Stomach (tissue), 19 donors: ENCODE measurements at places on chromosomes 12 and 14. TPM values are rescaled to one million over a fixed set of nuclear protein-coding genes. Genes with fewer than 3 reads are reported as not detected.

The GALNT9 gene
- 0.15 TPM for polyA plus RNA-seq

The RNASE7 gene
- polyA plus RNA-seq: not detected

The PMCH gene
- polyA plus RNA-seq: not detected

The KRT74 gene
- 0.08 TPM for polyA plus RNA-seq

The DPPA3 gene
- polyA plus RNA-seq: not detected

GRCh38 chr12:25241167-25242020 is 9.3 kb downstream of the KRAS start:
- DNase-seq: peak; percentile 72

- DNase-seq: peak; percentile 77
Observed at GRCh38 chr12:49706351-49707127, 666 bp downstream of the FMNL3 start.

DNA sequence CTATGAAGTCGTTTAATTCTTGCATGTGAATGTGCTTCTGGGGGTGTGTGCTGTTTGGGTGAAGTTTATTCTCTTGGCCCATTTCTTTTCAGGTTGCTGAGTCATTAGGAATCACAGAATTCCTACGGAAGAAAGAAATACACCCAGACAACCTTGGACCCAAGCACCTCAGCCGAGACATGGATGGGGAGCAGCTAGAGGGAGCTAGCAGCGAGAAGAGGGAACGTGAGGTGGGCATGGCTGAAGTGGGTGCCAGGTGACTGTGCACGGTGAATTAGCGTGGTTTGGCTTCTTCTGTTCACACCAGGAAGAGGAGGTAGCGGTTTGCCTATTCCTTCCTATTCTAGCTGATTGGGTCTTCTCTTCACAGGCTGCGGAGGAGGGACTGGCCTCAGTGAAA is 19.2 kb downstream of the ZNF839 start:
- no peak for DNase-seq

GRCh38 chr12:68416826-68417225 is 84.7 kb upstream of the MDM1 start:
- DNase-seq: no peak

The RPL10L gene
- not detected for polyA plus RNA-seq

The RPS6KL1 gene
- 2.0 TPM for polyA plus RNA-seq

The ACSS3 gene
- 0.73 TPM for polyA plus RNA-seq

The EMP1 gene
- polyA plus RNA-seq: 209 TPM

GRCh38 chr12:6778217-6778573 is 5.9 kb downstream of the LAG3 start:
- DNase-seq: peak; percentile 61

DNA sequence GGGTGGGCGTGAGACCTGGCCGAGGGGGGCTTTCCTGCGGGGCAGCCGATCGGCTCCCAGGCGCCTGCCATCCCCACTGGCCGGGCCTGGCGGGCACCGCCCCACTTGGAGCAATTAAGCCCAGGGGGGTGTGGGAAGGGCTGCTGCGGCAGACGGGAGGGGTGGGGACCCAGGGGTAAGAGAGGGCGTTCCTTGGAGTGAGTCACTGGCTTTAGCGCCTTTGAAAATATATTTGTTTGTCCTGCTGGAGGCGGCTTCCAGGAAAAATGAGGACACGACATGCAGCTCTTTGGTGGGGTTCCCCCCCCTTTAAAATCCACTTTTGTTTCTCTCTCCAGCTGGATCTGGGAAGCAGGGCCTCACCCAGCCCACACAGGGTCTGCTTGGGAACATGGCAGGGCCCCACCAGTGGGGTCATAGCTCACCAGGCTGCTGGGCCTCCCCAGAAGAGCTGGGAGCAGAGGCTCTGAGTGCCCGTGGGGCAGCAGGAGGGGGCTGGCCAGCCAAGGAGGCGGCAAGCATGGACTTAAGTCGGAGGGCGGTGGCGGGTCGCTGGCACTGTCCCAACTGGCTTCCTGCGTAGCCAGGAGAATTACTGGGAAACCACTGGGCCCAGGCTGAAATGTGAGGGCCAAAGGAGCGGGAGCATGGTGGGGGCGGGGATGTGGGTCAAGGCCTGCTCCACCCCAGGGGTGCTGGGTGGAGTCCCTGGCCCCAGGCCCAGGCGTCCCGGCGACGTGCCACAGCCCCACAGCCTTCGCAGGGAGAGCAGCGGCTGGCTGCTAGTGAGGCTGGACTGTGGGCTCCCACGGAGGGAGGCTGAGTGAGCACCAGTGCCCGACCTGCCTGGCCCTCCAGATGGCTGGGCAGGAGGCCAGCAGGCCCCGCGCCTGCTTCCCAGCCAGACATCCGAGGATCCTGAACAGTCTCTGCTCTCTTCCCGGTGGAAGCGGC is 128.0 kb downstream of the RFLNA start:
- DNase-seq: peak; percentile 96

GRCh38 chr14:24271834-24272263 is 452 bp upstream of the RABGGTA start:
- no peak for DNase-seq

The BEGAIN gene
- polyA plus RNA-seq: 0.92 TPM

The ADGRD1 gene
- 4.0 TPM for polyA plus RNA-seq

DNA sequence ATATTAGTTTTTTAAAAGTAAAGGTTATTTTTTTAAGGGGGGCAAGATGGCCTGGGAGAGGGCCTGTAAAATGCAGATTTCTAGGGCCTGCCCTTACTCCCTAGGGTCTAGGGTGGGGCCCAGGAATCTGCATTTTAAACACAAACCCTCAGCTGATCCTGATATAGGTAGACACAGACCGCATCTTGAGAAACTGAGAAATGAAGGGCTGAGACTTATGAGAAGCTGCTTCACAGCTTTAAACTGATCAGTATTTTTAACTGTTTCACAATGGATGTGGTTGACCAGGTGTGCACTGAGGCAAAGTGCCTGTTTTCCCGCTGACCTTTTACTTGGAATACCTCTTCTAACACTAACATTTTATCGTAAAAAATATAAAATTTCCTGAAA is 84.0 kb downstream of the CCDC88C start:
- no peak for DNase-seq

DNA sequence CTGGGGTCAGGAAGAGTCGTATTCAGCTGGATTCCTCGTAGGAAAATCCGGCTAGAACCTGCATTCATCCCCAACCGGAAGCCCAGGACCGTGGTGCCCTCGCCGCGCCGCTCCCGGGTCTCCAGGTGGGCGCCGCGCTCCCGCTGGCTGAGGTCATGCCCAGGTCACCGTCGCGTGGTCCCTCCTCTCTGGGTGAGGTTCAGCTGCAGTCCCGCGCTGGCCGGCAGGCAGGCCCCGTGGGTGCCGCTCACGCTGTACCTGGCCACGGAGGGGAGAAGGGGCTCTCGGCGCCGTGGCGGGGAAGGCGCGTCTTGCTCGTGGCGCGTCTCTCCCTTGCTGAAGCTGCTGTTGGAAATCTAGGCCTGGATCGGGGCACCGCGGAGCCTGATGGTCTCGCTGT is 44.5 kb downstream of the LRTM2 start:
- no peak for DNase-seq

The LRRIQ1 gene
- polyA plus RNA-seq: not detected

GRCh38 chr12:41967668-41968500 is 176.8 kb downstream of the GXYLT1 start:
- DNase-seq: peak; percentile 51

- DNase-seq: no peak
Observed at GRCh38 chr14:82359201-82359600, 825.5 kb upstream of the SEL1L start.

DNA sequence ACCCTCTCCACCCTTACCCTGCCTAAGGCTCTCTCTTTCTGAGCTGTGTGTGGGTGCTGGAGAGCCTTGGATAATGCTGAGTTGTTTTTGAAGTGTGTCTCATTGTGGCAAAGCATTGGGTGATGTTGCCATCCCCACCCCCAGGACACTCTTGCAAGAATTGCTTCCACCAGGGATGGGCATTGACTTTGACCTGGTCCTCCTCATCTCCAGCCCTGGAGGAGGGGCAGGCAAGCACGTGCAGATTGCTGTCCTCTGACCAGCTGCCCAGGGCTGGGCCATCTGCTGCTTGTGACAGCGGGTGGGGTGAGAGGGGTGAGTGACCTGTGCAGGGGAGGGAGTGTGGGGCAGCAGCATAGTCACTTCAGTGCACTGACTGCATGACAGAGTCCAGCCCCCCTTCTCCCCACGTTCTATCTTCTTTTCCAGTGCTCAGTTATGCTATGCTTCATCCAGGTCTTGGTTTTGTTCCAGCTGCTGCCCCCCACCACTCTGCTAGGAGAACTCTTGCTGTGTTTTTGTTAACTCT is 26.2 kb downstream of the SUSD6 start:
- DNase-seq: peak; percentile 51

DNA sequence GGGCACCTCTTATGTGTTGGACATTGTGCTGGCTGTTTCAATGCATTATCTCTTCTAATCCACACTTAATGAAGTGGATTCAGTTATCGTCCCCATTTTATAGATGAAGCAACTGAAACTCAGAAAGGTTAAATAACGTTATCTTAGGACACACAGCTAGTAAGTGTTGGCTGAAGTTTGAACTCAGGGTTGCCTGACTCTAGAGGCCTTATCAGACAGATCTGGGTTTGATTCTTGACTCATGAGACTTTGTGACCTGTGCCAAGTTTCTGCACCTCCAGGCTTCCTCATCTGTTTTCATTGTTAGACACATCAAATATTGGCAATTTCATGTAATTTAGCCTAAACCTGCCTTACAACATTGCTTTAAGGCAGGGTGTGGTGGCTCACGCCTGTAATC is 18.2 kb upstream of the IRF2BPL start:
- peak; percentile 4 for DNase-seq

GRCh38 chr12:108635201-108635996 is 1.7 kb upstream of the SELPLG start:
- peak; percentile 50 for DNase-seq

DNA sequence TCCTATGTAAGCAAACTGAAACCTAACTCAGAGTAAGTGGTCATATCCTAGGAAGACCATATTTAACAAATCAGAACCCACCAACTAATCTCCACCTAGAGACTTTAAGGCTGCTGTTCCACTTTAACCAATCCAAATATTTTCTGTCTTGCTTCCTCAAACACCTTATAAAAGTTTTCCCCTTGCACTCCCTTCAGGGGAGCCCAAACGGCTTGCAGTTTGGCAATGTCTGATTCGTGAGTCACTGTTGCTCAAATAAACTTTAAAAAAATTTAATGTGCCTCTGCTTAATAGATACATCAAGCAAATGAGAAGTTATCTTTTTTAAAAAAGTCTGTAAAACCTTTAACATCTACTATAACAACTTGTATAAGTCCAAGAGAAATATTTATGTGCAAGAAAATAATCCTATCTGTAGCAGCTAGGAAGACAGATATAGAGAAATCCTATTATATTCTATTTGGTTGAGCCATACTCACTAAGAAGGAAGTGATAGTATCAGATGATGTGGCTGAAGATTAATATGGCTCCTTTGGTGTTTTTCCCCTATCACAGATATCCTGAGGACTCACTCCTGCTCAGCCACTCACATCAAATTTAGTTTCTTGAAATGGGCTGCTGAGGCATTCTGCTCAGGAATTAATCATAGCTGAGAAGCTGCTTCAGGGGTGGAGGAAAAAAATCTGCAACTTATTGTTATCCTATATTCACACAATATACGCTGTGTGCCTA is 65.1 kb upstream of the DUSP6 start:
- peak; percentile 23 for DNase-seq

- no peak for DNase-seq
Observed at GRCh38 chr12:54058128-54058768, 4.6 kb downstream of the HOXC4 start.

The KRT75 gene
- not detected for polyA plus RNA-seq

- DNase-seq: no peak
Observed at GRCh38 chr12:120497524-120498150, 1.7 kb downstream of the DYNLL1 start.

DNA sequence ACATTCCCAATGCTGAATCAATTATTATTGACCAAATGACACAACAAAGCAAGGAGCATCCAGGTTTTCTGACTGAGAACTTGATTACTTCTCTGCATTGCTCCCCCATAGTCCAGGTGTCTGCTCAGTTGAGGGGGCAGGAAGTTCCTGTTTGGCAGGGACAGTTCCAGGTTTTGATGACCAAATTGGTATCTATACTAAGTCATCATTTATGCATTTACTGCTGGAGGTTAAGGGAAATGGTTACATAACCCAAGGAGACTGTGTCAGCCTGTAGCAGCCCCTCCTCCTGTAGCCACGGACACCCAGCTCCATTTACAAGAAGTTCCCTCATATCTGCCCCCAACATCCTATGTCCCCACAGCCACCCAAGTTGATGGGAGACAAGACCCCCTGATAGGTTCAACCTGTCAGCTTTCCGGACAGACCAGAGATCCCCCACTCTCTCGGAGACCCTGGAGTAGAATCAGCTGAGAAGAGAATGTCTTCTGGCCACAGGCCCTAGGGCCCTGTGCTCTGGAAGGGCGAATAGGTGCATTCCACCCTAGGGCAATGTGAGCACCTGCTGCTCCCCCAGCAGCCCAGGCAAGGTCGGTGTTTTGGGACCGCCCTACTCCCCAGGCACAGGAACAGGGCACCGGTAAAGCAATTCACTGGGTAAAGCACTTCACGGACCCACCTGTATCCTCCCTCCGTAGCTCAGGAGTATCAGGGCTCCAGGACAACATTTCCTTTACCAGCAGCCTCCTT is 23.6 kb downstream of the IRF2BPL start:
- DNase-seq: no peak

The TSPAN9 gene
- 4.1 TPM for polyA plus RNA-seq

DNA sequence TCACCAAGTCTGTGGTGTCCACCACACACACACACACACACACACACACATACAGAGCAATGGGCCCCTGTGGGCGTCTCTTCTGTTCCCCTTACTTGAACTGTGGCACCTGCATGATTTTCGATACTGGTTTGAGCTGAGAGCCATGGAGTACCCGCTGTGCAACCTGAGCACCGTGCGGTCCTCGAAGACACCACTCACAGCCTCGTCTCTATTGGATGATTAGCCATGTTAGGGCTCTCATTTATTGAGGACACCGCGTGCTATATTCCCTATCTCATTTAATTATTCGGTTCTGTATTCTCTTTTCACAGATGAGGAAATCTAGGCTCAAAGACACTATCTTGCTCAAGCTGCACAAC is 623 bp upstream of the C14orf132 start:
- no peak for DNase-seq

GRCh38 chr12:100974747-100975146 is 180.2 kb downstream of the ANO4 start:
- DNase-seq: no peak

DNA sequence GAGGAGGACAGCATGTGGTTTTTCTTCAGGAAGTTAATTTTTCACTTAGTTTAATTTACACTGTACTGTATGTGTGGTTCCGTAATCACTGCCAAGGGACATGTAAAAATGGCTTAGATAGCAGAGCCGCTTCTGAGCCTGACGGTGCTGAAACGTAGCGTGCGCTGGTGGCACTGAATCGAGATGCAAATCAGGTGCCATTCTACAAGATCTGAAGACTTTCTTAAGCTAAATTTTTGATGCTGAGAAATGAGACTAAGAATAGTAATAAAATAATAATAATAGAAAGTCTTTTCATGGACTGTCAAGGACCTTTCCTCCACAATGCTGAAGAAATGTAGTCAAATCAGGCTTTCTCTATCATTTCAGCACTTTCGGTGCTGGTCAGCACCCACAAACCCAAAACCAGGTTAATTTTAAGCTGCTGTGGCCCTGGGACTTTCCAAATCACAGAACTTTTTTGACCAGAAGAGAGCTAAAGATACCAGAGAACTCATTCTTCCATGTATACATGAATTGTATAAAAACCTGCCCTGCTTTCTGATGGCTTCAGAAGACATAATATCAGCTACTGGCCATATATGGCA is 183.3 kb upstream of the LMO3 start:
- DNase-seq: peak; percentile 4
